ENCODE measurements at places on chromosomes 16 and 17. TPM values are rescaled to one million over a fixed set of nuclear protein-coding genes. Genes with fewer than 3 reads are reported as not detected.

The NLRC3 gene
- not detected for polyA plus RNA-seq

The CCDC200 gene
- polyA plus RNA-seq = not detected

The SLC46A1 gene
- 4.0 TPM for polyA plus RNA-seq

The PFAS gene
- polyA plus RNA-seq = 16.6 TPM

The VAC14 gene
- polyA plus RNA-seq = 41.8 TPM

The PRDM7 gene
- polyA plus RNA-seq = not detected

The DNAH2 gene
- polyA plus RNA-seq = 0.09 TPM

The ZNF385C gene
- 0.06 TPM for polyA plus RNA-seq

The C1QL1 gene
- polyA plus RNA-seq = 0.26 TPM

The IFI35 gene
- 72.2 TPM for polyA plus RNA-seq

The WFIKKN1 gene
- 0.08 TPM for polyA plus RNA-seq

The GLTPD2 gene
- not detected for polyA plus RNA-seq

The ICAM2 gene
- 0.46 TPM for polyA plus RNA-seq

The PRSS33 gene
- not detected for polyA plus RNA-seq

The HOXB9 gene
- not detected for polyA plus RNA-seq

The COX10 gene
- 8.4 TPM for polyA plus RNA-seq

The GPRC5C gene
- 12.2 TPM for polyA plus RNA-seq

The ITGAL gene
- not detected for polyA plus RNA-seq
